ENCODE measurements at places on chromosomes 7 and 10. TPM values are rescaled to one million over a fixed set of nuclear protein-coding genes. Genes with fewer than 3 reads are reported as not detected.

The ZNF775 gene
- 4.4 TPM for total RNA-seq

The ADARB2 gene
- 0.30 TPM for total RNA-seq

The HYAL4 gene
- 0.54 TPM for total RNA-seq

The IDI2 gene
- total RNA-seq, result not detected

The DCLRE1A gene
- total RNA-seq, result 13.9 TPM

The UCMA gene
- not detected for total RNA-seq

DNA sequence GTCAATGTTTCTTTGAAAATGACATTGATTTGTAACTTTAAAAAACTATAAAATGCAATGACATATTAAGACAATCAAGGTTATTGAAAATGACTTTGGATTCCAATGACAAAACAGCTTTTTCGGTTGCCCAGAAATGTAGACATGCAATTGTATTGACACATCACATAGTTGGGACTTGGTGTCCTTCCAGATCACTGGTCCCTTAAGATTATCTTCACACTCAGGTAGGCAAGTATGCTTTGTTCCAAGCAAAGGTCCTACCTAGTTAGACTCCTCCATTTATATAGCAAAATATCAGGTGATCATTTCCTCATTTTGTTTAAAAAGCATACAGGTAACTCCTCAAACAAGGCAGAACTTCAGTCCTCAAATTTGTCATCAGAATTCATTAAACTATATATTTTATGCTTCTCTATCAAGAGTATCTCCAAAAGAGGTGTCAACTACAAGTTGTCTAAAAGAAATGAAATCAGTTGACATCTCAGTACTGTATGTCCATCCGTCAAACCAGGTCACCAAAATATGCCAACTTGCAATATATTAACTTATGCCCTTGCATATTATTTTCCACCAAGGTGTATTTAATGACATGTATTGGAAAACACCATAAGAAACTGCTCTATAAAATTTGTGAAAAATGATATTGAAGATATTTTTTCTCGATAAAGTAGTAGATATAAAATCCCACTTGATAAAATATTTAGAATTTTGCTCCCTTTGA is 64.6 kb downstream of the TSPAN12 start:
- no peak for DNase-seq

GRCh38 chr7:51973939-51974338 is 657.3 kb upstream of the COBL start:
- no peak for DNase-seq

GRCh38 chr7:73746378-73746777 is 7.8 kb upstream of the ABHD11 start:
- DNase-seq, result no peak

- peak; percentile 59 for DNase-seq
Measured at GRCh38 chr10:35127289-35127891, 744 bp downstream of the CREM start.
